ENCODE measurements at places on chromosomes 2 and 18.

DNA sequence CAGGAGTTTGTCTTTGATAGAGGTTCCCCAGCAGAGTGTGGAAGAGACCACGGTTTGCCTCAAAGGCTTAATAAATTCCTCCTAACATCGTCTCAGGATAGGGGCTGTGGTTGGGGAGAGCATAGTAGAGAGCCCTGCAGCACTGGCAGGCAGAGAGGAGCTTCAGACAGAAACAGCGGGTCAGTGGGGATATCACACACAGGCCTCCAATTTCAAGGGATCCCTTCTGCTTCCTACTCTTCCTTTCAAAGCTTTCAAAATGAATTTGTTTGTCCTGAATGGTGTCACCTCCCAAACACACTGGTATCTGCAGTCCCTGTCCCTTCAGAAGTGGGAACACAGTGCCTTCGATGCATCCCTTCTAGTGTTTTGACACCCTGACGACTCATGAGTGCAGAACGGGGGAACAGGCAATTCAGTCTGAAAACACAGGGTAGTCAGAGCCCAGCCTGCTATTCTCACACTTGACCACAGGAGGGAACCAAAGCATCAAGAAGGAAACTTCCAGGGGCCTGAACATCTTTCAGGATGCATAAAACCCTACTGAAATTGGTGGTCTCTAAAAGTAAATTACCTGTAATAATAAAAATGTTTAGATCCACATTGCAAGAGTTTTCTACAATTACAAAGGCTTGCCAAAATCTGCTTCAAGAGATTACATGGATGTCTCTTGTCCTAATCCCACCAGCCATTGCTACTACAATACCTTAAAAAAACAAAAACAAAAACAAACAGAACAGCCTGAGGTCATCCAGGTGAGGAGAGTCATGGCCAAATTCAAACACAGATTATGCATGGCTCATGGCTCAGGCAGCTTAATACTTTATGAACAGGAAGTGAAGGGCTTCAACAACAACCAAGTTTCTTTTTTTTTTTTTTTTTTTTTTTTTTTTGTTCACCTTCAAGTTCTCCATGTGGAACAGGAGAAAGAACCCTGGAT is 49.8 kb downstream of the SLC14A2 start:
- peak; percentile 60 for DNase-seq

GRCh38 chr2:196453613-196454047 is 185.9 kb upstream of the CCDC150 start:
- peak; percentile 61 for DNase-seq

DNA sequence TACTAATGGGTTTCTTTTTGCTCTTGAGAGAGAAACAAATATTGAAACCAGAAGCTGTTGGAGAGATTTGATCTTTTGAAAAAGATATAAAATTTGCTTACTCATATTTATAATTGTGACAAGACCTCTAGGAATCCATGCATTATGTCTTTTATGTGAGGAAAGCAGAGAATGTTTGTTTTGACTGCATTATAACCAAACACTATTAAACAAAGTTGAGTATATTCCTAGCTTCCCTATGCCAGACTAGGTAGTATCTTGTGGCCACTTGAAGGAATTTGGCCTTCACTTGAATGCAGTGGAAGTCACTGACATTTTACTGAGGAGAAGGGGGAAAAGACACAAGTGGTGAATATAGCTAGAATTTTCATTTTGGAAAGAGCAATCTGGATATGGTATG is 521.8 kb upstream of the ZEB2 start:
- no peak for DNase-seq

GRCh38 chr2:180247658-180248057 is 240.6 kb upstream of the CWC22 start:
- no peak for DNase-seq

GRCh38 chr2:156005999-156006712 is 326.4 kb downstream of the NR4A2 start:
- DNase-seq = no peak

DNA sequence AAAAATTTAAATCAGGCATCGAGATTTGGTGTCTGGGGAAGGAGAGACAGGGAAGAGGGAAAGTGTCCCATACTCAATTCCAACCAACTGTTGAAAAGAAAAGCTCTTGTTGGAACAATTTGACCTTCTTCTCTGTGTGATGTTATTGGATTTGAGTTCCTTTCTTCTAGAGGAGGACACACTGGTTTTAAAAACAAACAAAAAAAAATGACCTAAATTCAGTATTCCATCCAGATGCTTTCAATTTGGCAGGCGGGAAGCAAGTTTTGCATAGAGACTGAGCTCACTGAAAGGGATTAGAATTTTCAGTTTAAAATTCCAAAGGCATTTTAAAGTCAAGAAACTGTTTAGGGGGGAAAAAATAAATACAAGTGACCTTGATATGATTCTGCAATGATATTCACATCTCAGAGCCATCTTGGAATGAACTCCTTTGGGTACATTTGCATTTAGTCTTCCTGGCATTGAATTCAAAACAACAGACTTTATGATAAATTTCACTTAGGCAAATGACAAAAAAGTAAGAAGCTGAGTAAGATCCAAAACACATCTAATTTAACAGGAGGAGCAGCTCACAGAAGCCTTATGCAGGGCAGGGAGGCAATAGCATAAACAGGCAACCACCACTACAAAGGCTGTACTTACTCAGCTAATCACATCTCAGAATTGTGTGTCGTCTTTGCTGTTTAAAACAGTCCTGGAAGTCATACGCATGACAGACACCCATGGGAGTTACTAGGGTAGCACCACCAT is 126.8 kb downstream of the CDH20 start:
- peak; percentile 10 for DNase-seq

DNA sequence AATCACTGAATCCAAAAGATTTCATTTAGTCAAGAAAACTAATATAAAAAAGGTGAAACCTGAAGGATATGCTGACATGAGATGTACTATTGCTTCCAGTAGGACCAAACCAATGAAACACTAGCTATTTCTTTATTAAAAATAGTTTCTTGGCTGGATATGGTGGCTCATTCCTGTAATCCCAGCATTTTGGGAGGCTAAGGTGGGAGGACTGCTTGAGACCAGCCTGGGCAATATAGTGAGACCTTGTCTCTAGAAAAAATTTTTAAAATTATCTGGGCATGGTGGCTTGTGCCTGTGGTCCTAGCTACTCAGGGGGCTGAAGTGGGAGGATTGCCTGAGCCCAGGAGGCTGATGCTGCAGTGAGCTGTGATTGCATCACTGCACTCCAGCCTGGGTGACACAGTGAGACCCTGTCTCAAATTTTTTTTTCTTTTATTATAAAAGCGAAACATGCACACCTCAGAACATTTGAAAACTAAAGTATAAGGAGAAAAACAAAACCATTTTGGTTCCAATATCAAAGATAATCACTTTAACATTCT is 266.2 kb downstream of the TGIF1 start:
- no peak for DNase-seq

DNA sequence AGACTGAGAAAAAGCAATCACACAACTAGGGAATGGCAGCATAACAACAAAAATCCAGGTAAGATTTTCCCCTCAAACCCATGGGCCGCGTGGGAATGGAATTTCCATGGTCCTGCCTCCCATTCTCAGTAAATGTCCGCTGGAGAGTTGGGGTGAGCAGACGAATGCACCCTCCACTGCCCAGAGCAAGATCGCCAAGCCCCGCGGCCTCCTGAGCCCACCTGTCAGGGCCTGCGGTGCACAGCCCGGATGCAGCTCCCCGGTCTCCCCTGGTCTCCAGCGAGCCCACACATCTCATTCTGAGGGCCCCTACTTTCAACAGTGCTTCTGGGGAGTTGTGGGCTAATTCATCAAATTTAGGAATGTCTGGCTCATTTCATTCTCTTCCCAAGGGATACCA is 327.4 kb upstream of the HS6ST1 start:
- no peak for DNase-seq
